Activated CD8-positive, alpha-beta memory T cell treated with anti-CD3 and anti-CD28 coated beads for 4 hours (primary cell): ENCODE measurements at places on chromosomes 13 and 19.
A peak's percentile ranks its signal among the peaks of the same experiment; 100 is the strongest.

DNA sequence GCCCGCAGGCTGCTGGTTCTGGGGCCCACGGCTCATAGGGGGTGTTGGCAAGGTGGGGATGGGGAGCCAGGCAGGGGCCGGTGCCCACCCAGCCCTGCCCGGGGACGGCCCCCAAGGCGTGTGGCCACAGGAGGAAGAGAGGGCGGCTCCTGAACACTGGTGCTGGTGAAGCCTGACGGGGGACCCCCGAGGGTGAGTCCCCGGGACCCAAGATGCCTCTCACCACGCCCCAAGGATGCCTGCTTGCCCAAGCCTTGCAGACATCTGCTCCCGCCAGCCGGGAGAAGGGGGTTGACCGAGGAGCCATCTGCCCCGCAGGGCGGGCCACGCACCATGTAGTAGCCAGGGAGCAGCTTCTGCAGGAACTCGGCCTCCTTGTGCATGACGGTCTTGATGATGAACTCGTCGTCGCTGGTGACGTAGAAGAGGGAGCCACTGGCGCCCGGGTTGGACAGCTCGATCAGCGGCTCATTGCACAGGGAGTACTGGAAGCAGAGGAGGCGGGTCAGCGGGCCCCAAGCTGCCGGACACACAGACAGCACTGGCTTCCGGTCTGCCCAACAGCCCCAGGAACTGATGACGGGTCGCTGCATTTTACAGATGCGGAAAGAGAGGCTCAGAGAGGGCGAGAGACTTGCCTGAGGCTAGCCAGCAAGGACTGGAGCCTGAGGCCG is 29.6 kb upstream of the CACTIN start:
- DNase-seq = no peak

- no peak for DNase-seq
Observed at GRCh38 chr13:42312817-42313431, 41.0 kb downstream of the AKAP11 start.

DNA sequence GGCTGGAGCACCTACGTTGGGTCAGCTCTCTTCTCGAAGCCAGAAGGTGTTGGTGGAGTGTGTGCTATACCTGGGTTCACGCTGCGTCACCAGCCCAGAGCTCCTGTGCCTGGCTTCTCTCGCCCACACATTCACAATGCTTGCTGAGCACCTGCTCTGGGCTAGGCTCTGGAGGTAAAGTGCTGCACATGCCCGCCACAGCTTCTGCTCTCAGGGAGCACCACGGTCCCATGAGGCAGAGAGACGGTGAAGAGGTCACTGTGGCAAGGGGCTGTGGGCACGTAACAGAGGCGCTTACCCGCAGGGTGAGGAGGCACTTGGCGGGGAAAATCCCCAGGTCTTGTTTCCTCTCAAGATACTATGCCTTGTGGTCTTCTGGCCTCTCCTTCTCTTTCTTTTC is 174.2 kb downstream of the TEX29 start:
- DNase-seq = no peak

DNA sequence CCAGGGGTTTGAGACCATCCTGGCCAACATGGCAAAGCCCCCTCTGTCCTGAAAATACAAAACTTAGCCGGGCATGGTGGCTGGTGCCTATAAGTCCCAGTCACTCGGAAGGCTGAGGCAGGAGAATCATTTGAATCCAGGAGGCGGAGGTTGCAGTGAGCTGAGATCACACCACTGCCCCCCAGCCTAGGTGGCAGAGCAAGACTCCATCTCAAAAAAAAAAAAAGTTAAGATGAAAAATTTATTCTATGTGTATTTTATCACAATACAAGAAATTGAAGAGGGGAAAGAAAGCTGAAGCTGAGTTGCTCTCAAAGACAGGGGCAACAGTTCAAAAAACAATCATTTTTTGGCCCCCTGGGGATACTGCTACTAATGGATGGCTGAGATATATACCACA is 31.1 kb downstream of the INSR start:
- DNase-seq = no peak

DNA sequence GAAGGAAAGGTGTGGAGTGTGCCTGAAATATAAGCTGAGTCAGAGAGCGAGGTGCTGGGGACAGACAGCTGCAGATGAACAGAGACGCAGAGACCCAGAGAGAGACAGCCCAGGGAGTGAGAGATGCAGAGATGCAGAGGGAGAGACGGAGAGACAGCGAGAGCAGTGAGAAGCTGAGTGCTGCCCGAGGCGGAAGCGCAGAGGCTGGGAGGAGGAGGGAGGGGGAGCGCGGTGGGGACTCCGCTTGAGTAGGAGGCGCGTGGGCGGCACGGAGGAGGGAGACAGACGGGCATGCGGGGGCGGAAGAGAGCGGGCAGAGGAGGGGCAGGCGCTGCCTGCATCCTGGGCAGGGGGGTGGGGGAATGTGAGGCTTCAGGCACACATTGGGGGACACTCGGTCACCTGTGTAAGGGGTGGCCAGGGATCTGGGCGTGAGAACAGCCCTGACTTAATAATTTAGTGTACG is 25.7 kb downstream of the SLC8A2 start:
- peak; percentile 59 for DNase-seq

GRCh38 chr19:33383720-33384292 is 10.3 kb downstream of the CEBPG start:
- no peak for DNase-seq

DNA sequence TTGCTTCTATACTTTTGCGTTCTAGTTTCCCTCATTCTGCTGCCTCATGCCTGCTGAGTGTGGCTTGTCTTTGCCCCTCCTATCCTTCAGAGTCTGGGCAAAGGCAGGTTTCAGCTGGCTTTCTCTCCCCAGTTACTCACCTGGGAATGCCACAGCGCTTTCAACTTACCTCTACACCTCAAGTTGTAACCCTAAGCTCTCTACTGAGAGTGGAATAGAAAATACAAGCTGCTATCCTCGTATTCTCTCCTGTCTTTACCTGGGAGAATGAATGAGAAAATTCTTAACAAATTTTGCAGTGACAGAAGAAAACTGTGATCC is 316.3 kb upstream of the KLF12 start:
- DNase-seq = no peak

DNA sequence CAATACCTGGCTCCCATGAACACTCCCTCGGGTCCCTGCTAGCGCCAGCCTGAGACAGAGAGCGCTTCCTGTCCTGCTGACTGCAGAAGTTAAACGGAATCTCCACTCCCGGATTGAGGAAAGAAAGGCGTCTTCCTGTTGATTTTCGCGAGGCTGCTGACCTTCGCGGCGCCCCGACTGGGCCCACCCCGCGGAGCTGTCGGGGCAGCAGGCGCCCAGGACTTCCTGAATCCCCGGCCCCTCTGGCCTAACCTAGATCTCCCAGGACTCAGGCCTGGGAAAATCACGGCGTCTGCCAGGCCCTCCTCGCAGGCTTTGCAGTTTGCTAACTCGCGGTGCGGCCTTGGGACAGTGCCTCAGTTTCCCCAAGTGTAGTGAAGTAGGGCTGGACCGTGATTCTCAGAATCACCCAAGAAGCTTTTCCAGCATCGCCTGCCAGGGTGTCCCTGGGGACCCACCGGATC is 108.8 kb downstream of the KCTD15 start:
- no peak for DNase-seq

GRCh38 chr13:61252213-61252612 is 163.4 kb downstream of the PCDH20 start:
- DNase-seq = no peak

GRCh38 chr13:76481738-76482137 is 404.5 kb downstream of the KCTD12 start:
- DNase-seq = no peak

DNA sequence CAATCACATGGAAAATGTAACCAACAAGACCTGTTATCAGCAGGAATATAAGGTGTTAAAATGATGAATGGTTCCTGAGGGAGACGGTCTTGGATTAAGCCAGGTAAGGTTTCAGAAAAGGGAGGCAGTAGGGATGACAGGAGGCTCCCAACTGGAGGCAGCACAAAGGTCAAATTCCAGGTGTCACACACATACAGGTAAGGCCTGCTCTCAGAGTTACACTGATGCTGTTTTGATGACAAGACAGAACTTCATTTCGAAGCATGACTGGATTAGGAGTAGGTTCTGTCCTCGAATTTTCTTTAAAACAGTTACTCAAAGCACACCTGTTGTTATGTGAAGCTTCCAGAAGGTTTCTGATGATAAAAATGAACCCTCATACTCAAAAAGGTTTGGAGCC is 7.4 kb downstream of the MED26 start:
- no peak for DNase-seq

GRCh38 chr13:52141299-52141698 is 12.4 kb upstream of the NEK5 start:
- DNase-seq = no peak

DNA sequence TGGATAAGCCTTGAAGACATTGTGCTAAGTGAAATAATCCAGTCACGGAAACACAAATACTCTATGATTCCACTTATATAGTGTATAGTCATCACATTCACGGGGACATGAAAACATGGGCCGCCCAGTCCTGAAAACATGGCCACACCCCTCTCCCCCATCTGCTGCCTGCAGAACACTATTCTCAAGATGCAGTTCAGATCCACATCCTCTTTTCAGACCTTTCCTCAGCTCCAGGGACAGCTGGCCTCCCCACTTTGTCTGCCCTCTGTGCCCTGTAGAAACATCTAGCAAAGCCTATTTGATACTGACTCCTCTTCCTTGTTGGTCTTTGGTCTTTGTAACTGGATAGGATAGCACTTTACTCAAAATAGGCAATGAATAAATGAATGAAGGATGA is 8.3 kb downstream of the RFX2 start:
- DNase-seq = no peak

DNA sequence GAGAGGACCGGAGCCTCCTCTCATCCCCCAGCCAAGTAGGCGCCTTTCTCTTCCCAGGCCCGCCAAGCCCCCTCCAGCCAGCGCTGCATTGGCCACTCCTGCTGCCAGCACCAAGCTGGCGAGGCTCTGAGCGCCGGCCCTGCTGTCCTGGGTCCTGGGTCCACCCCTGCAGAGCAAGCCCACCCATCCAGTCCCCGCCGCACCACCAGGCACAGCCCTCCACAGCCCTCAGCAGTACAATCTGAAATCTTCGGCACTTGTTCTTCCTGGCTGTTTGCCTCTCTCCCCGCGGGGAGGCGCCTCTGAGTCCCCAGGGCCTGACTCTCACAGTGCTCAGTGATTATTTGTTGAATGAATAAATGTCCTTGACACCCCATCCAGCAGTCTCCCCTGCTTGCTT is 236.4 kb upstream of the SGCG start:
- no peak for DNase-seq
